ENCODE measurements at places on chromosomes 2 and 18. TPM values are rescaled to one million over a fixed set of nuclear protein-coding genes. Genes with fewer than 3 reads are reported as not detected.

The ANKRD53 gene
- total RNA-seq = 5.4 TPM

The CCDC150 gene
- 40.1 TPM for total RNA-seq

The SERPINB5 gene
- not detected for total RNA-seq

The RGPD3 gene
- total RNA-seq = 0.38 TPM

The PHOSPHO2 gene
- 13.5 TPM for total RNA-seq

The CNGA3 gene
- total RNA-seq = 5.3 TPM

The PROKR1 gene
- total RNA-seq = 0.12 TPM

The AMER3 gene
- 7.0 TPM for total RNA-seq

The RSAD2 gene
- total RNA-seq = 4.4 TPM

The STPG4 gene
- total RNA-seq = 0.33 TPM

GRCh38 chr18:31199190-31199769, 36.6 kb upstream of the DSC1 start:
- peaks cover 42% of the 10 kb centered on the region for H3K4me1 ChIP-seq
- no peaks in the 10 kb centered on the region for H3K36me3 ChIP-seq
- no peak for DNase-seq
- H3K4me3 ChIP-seq = no peak overlapping the region
- H3K27me3 ChIP-seq = no peaks in the 10 kb centered on the region
- H3K27ac ChIP-seq = peak overlapping the region; percentile 62

- no peaks in the 10 kb centered on the region for H3K27me3 ChIP-seq
- H3K36me3 ChIP-seq = no peaks in the 10 kb centered on the region
- peaks cover 16% of the 10 kb centered on the region for H3K4me1 ChIP-seq
- no peak overlapping the region for H3K4me3 ChIP-seq
- no peak overlapping the region for H3K27ac ChIP-seq
Measured at GRCh38 chr2:99573634-99574251, 83.9 kb upstream of the REV1 start.

- H3K27me3 ChIP-seq = peaks cover 6% of the 10 kb centered on the region
- DNase-seq = peak; percentile 82
- H3K27ac ChIP-seq = no peak overlapping the region
- H3K4me1 ChIP-seq = peaks cover 4% of the 10 kb centered on the region
- H3K36me3 ChIP-seq = no peaks in the 10 kb centered on the region
- H3K4me3 ChIP-seq = no peak overlapping the region
Measured at GRCh38 chr2:237512774-237513466, 25.9 kb downstream of the MLPH start.

- no peaks in the 10 kb centered on the region for H3K4me1 ChIP-seq
- no peak overlapping the region for H3K4me3 ChIP-seq
- peaks cover 2% of the 10 kb centered on the region for H3K27me3 ChIP-seq
- peaks cover 11% of the 10 kb centered on the region for H3K36me3 ChIP-seq
Measured at GRCh38 chr2:73963385-73964120, 21.2 kb upstream of the TET3 start.

DNA sequence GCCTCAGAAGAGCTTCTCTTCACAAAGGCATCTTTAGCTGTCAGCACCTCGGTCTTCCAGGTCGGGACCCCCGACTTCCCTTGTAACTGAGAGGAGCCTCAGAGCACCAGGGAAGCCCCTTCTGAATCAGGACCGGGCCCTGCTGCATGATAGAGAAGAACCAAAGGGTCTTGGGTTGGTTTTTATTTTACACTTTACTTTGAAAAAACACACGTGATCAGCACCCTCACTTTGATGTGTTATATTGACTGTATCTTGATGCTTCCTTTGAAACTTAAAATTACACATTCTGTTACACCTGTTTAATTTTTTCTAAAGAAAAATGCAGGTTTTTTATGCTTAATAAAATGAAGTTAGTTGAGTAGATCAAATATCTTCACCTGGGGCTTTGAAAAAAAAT, 202.3 kb downstream of the FAM210A start:
- no peaks in the 10 kb centered on the region for H3K36me3 ChIP-seq
- no peaks in the 10 kb centered on the region for H3K4me1 ChIP-seq
- H3K27me3 ChIP-seq = no peaks in the 10 kb centered on the region

DNA sequence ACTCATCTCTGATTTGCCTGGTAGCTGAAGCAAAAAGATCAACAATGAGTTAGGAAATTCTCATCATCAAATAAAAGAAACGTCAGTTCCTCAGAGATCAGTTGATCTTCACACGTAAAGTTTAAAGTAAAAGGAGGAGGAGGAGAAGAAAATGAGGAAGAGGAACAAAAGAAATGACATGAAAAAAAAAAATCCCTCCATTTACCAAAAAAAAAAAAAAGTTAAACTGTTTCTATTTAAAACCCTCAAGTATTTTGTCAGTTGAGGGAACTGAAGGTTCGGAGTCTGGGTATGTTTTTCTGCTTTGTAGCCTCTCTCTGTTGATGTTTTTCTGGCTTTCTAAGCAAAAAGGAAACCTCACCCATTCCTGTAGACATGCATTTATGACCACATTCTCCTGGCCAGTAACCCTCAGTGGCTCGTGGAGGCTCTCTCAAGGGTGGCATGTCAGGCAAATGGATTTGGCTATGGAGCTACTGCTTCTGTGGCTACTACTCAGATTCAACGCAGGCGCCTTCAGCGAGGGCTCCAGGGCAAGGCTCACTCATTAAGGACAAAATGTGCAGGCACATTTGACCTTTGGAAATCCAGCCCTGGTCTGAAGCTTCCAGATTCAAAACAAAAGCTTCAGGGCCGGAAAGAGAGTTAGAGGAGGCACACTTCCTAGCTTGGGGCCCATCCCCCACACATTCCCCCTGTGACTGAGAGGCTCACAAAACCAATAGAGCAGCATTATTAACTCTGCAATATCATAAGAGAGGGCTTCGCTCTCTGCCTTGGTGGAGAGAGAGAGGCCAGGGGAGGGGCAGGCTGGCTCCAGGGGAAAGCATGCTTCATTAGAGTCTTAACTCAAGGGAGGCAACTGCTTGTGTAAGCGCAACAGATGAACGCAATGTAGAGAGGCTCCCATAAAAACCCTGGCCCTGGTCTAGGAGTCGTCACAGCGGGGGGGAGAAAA, 22.3 kb downstream of the KLF7 start:
- no peak for DNase-seq
- H3K4me1 ChIP-seq = peaks cover 26% of the 10 kb centered on the region
- peak overlapping the region; percentile 79 for H3K27ac ChIP-seq
- no peak overlapping the region for H3K4me3 ChIP-seq
- H3K27me3 ChIP-seq = no peaks in the 10 kb centered on the region

DNA sequence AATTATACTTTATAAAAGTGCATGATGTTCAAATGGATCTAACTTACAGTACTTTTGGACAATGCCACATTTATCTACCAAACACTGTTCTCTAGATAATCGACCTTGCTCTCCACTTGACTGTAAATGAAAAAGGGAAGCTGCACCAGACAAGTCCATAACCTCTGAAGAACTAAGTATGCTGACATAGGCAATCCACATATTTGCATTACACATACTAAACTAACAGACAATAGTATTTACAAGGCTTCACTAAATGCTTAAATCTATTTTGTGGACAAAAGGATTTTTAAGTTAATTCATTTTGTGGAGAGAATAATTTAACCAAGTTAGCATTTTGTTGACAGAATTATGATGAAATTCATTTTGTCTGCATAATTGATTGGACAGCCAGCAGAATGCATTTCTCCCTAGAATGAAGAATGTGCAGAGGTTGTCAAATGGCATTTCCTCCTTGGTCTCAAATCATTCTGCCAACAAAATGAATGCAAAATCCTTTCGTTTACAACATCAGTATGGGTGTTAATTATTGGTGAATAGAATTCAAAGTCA, 520.9 kb downstream of the CPS1 start:
- H3K27ac ChIP-seq = no peak overlapping the region

- no peaks in the 10 kb centered on the region for H3K4me1 ChIP-seq
- no peak overlapping the region for H3K4me3 ChIP-seq
- H3K27me3 ChIP-seq = no peaks in the 10 kb centered on the region
- no peak overlapping the region for H3K27ac ChIP-seq
- no peak for DNase-seq
Measured at GRCh38 chr2:15631883-15632282, 40.2 kb downstream of the DDX1 start.

- peaks cover 8% of the 10 kb centered on the region for H3K36me3 ChIP-seq
- DNase-seq = no peak
- no peak overlapping the region for H3K27ac ChIP-seq
- H3K4me1 ChIP-seq = peaks cover 32% of the 10 kb centered on the region
- H3K4me3 ChIP-seq = peak overlapping the region; percentile 46
- H3K27me3 ChIP-seq = peaks cover 18% of the 10 kb centered on the region
Measured at GRCh38 chr18:75203416-75204268, 5.3 kb downstream of the PTGR3 start.

DNA sequence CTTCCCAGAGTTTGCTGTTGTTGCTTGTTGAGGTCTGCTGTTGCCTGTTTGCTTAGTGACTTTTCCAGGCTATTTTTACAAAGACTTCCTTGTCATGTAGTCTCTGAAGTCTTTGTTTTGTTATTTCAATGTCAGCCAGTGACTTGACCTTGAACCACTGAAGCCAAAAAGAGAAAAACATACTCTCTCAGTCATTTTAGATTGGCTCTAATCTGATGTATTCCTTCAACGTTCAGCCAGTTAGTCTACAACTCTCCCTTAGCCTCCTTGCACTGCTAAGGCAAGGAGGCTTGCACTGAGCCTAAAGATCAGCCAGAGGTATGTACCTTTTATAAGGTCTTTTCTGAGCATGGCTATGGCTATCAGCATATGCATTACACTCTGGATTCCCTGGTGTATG, 27.9 kb downstream of the KIAA1328 start:
- DNase-seq = no peak
- no peaks in the 10 kb centered on the region for H3K27me3 ChIP-seq

DNA sequence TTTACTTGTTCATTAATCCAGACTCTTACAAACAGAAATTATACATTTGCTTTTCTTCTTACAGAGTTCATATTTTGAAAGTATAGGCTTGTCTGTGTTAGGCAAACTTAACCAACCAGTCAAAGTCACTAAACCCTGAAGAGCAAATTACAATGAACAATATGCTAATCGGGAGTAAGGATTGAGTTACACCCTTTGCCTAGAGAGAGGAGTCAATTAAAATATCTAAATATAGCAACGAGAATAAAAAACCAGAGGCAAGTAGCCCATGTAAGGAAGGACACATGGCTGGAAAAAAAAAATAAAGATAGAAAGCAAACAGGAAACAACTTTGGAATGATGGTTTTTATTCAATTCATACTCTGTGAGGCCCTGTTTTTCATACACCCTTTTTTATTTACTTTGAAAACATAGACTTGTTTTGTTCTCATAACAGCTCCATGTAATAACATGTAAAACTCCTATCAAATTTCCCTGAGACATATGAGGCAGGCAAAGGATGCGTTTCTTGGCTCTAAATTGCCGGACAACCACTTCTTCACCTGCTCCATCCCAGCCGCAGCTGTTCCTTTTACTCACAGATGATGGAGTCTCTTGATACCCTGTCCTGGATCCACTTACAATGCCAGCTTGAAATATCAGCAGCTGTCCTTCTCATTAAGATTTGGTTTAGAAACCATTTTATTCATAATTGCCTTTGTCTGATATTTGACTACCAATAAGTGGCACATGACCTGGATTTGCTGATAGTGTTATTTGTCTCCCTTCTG, 767.7 kb upstream of the GCFC2 start:
- H3K4me3 ChIP-seq = no peak overlapping the region
- no peak for DNase-seq
- no peak overlapping the region for H3K27ac ChIP-seq
- no peaks in the 10 kb centered on the region for H3K27me3 ChIP-seq
- no peaks in the 10 kb centered on the region for H3K36me3 ChIP-seq

- H3K4me3 ChIP-seq = no peak overlapping the region
- no peak overlapping the region for H3K27ac ChIP-seq
- H3K27me3 ChIP-seq = peaks cover 2% of the 10 kb centered on the region
- H3K4me1 ChIP-seq = no peaks in the 10 kb centered on the region
- DNase-seq = no peak
Measured at GRCh38 chr18:8561123-8561910, 47.9 kb upstream of the RAB12 start.

DNA sequence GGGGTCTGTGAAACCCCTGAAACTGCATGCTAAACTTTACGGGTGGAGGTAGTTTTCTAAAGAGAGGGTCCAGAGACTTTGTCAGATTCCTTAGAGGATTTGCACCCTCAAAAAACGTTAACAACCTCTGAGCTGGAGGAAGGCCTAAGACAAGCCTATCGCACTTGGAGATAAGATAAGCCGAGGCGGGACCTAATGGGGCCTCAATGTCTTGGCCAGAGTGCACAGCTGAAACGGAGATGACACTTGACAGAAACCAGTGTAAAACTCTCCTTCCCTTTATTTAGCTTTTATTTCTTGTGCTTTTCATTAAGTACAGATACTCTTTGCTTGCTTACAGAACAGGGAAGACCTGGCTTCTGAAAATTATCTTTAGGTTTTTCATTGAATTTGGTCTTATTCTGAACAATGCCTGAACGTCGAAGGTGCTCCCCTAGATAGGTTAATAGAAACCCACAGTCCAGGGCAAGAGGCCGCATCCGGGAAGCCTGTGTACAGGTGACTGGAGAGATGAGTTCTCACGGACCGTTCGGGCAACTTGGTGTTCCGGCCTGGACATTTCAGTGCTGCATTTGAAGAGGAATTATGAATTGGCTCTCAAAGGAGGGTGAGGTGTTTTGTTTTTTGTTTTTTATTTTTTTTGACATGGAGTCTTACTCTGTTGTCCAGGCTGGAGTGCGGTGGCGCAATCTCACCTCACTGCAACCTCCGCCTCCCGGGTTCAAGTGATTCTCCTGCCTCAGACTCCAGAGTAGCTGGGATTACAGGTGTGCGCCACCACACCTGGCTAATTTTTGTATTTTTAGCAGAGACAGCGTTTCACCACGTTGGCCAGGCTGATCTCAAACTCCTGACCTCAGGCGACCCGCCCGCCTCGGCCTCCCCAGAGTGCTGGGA, 49.7 kb downstream of the SH3BP4 start:
- peak overlapping the region; percentile 92 for H3K27ac ChIP-seq
- DNase-seq = no peak
- peak overlapping the region; percentile 31 for H3K4me3 ChIP-seq
- H3K36me3 ChIP-seq = peaks cover 12% of the 10 kb centered on the region
- H3K27me3 ChIP-seq = no peaks in the 10 kb centered on the region
- H3K4me1 ChIP-seq = peaks cover 77% of the 10 kb centered on the region

DNA sequence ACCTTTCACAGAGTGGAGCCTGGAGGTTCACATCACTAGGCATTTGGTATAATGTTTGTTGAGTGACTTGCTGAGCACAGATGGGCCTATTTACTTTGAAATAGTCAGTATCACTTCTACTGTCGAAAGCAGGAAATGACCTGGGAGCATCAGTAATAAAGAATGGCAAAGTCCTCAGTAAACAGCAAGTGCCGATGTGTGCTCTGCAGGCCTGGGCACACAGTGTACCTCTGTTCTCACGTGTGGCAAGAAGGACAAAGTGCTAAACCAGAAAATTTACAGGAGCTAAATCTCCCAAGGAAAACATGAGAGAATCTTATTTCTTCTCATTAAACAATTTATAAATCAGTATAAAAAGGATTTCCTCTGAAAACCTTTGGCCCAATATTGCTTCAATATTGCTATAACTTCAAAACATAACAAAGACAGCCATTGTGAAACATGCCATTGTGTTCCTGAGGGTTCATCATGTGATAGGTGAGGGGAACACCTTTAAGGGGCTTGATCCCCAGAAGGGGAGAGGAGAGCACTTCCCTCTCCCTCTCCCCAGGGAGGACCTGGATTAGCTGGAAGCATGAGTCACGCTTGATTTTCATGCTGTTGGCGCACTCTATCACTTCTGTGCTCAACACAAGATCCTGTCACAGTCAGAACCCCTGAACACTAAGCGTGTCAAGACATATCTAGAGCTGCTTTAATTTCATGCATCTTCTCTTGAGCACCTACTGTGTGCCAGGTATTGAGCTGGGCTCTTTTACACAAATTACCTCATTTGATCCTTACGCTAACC, 131.5 kb upstream of the SMAD2 start:
- H3K4me3 ChIP-seq = no peak overlapping the region
- peaks cover 32% of the 10 kb centered on the region for H3K27me3 ChIP-seq
- no peak for DNase-seq
- H3K4me1 ChIP-seq = peaks cover 8% of the 10 kb centered on the region
- no peaks in the 10 kb centered on the region for H3K36me3 ChIP-seq
- H3K27ac ChIP-seq = no peak overlapping the region

Data from progenitor cell of endocrine pancreas (in vitro differentiated cells).